ENCODE measurements at places on chromosomes 1 and 21.

GRCh38 chr1:228151180-228151925 is 1.6 kb downstream of the GJC2 start:
- DNase-seq, result no peak

DNA sequence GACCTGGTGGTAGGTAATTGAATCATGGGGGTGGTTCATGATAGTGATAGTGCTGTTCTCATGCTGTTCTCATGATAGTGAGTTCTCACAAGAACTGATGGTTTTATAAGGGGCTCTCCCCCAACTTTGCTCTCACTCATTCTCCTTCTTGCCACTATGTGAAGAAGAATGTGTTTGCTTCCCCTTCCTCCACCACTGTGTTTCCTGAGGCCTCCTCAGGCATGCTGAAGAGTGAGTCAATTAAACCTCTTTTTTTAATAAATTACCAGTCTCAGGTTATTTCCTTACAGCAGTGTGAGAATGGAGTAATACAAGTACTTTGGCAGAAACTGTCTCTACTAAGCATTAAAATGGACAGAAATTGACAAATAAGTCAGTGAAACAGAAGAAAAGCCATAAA is 21.6 kb downstream of the RAB3GAP2 start:
- DNase-seq, result no peak

DNA sequence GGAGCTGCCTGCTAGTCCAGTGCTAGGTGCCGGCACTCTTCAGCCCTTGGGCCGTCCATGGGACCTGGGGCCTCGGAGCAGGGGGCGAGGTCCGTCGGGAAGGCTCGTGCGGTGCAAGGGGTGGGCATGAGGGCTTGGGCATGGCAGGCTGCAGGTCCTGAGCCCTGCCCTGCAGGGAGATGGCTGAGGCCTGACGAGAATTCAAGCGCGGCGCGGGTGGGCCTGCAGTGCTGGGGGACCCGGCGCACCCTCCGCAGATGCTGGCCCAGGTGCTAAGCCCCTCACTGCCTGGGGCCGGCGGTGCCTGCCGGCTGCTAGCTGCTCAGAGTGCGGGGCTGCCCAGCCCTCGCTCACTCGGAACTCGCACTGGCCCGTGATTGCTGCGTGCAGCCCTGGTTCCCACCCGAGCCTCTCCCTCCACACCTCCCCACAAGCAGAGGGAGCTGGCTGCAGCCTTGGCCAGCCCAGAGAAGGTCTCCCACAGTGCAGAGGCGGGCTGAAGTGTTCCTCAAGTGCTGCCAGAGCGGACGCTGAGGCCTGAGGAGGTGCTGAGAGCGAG is 467.0 kb downstream of the AGBL4 start:
- no peak for DNase-seq

GRCh38 chr21:25956993-25957714 is 213.4 kb downstream of the APP start:
- no peak for DNase-seq

DNA sequence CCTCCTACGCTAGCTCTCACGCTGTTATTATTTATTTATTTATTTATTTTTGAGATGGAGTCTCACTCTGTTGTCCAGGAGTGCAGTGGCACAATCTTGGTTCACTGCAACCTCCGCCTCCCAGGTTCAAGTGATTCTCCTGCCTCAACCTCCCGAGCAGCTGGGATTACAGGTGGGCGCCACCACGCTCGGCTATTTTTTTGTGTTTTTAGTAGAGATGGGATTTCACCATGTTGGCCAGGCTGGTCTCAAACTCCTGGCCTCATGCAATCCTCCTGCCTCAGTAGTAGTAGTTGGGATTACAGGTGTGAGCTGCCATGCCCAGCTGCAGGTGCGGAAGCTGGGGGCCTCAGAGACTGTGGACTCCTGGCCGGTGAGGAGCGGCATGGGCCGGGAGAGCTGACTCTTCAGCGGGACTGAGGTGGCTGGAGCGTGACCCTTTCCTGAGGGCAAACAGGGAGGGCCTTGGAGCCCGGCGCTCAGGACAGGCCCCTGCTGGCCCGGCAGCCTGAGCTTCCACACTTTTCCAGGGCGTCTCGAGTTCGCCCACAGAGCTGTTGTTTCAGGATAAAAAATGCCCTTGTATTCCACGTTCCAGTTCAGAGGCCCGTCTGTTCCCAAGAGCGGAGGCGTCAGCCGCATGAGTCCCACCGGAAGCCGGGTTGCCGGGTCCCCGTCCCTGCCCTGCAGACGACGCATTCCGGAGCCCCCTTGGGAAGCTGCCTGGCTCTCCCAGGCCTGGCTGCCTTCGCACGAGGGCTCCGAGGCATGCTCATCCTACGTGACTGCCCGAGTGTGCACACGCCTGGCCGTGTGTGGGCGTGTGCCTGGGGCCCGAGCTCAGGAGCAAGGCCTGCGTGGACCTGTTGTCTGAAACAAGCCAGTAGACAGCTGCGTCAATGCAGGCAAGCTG is 126.2 kb downstream of the SIK1 start:
- no peak for DNase-seq

GRCh38 chr1:94247138-94248094 is 10.0 kb upstream of the ARHGAP29 start:
- peak; percentile 44 for DNase-seq

DNA sequence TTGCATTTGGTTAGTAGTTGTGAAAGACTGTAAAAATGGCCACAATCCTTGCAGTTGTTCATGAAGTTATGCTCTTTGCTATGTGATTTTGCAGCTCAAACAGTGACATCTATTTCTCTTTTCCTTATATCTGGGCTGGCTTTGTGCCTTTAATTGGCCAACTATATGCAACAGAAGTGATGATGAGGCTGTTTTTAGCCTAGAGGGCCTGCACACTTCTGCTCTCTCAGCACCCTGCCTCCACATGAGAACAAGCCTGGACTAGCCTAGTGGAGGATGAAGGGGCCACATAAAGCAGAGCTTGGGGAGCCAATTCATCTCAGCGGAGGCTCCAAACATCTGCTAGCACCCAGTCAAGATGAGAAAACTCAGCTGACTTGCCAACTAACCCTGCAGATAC is 339.8 kb downstream of the OMA1 start:
- DNase-seq, result no peak

- no peak for DNase-seq
These were observed 1.4 kb upstream of the PIK3R3 start for GRCh38 chr1:46133781-46134350.

DNA sequence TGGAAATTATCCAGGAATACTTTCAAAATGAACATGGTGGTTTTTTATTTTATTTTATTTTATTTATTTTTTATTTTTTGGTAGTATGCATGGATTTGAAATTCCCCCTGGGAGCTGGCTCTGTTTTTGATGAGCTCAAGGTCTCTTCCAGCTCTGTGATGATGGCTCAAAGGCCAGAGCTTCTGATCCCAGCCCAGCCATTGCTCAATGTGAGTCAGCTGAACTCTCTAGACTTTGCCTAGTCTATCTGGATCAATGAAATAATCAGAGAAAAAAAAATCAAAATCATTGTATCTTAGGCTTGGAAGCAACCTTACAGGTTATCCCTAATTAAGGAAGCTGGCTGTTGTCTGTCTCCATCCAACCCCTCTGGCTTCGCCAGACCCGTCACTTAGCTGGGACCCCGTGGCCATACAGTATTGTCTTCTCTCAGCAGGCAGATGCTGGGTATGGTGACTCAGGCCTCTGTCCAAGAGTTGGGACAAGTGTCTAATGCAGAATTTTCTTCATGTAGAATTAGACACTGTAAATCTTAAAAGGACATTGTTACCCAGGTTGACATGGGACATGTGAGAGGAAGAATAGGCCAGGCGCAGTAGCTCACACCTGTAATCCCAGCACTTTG is 90.2 kb upstream of the LPGAT1 start:
- no peak for DNase-seq

GRCh38 chr1:36303650-36304360 is 2.4 kb upstream of the SH3D21 start:
- no peak for DNase-seq

DNA sequence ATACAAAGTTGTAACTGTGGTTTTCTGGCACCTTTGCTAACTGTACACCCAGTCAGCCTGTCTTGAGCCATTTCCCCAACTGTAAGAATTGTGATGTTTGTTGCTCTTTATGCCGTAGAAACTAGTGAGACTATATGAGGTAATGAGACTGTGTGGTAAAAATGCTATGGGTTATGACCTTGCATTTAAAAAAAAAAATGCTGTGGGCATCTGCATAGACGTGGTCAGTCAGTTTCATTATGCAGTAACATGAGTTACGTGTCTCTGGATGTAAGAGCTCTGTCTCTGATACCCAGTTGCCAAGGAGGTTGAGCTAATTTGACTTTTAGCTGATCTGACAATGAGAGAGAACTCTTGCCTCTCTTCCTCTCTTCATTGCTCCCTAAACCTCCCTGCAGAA is 80.6 kb upstream of the LAMC2 start:
- no peak for DNase-seq

- DNase-seq, result no peak
These were observed 600 bp downstream of the ASTN1 start for GRCh38 chr1:177163844-177164379.

DNA sequence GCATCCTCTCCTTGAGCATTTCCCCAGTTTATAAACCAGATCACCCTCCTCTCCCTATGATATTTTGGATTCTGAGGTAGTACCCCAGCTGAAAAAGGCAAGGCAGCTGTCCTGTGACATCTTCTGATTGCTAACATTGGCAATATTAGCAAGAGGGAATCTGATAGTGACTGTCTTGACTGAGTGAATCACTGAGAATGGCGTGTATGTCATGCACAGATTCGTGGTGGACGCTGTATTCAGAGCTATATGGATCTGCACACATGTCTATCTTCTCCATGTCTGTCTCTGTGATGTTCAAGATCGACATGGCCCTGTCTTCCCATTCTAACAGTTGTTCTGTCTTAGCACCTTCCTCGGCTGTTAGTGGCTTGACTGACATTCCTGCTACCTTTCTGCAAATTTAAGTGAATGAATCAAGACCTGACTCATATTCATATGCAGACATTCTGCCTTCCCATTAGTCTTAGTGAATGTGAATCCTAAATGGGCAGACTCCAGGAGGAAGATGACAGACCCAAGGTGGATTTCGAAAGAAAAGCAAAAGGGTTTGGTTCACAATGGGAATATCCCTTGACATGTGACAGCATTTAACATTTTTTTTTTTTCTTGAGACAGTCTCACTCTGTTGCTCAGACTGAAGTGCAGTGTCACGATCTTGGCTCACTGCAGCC is 97.7 kb downstream of the PGBD5 start:
- no peak for DNase-seq

DNA sequence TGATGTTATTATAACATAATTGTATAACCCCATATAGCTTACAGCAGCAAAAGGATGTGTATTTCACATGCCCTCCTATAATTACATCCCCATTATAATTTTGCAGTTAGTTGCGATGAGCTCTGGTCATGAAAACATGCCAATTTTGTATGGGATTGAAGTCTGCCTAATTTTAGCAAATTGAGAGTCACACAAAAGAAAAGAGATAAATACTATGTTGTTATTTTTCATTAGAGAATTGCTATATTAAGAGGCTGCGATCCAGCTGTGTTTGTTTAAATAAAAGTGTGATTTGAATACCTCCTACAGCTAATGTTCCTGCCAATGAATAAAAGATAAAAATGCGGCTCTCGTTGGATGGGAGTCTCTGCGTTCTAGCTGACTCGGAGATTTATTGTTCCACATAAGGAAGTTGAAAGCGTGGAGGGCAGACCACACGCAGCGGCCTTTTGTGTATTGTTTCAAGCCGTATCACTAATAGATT is 461.0 kb upstream of the NFIA start:
- no peak for DNase-seq

DNA sequence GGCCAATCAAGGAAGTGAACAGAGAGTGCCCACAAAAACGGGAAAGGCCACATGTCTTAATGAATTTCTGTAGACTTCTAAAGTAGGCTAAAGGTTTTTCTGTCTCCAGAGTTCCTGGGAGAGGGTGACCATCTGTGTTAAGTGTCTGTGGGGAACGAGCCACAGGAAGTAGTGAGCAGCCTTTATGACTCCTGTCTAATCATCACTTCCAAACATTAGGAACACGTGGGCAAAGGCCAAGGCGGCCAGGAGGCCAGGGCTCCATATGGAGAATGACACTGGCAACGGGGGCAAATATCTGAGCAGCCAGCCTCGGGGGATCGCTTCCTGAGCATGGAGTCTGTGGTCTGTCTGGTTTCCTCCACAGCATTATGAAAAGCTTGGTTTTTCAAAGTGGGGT is 7.1 kb downstream of the FAM89A start:
- no peak for DNase-seq

DNA sequence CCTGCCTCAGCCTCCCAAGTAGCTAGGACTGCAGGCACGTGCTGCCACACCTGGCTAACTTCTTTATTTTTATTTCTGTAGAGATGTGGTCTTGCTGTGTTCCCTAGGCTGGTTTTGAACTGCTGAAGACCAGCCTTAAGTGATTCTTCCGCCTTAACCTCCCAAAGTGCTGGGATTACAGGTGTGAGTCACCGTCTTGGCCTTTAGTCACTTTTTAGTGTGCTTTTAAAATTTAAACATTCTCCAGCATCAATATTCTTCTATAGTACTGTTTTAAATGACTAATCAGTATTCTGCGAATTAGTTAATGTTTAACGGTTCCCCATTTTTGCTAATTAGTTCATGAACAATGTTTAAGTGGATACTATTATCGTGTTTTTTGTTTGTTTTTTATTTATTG is 60.6 kb downstream of the DYRK1A start:
- DNase-seq, result no peak

- no peak for DNase-seq
These were observed 123.4 kb upstream of the COL6A1 start for GRCh38 chr21:45858180-45858579.

DNA sequence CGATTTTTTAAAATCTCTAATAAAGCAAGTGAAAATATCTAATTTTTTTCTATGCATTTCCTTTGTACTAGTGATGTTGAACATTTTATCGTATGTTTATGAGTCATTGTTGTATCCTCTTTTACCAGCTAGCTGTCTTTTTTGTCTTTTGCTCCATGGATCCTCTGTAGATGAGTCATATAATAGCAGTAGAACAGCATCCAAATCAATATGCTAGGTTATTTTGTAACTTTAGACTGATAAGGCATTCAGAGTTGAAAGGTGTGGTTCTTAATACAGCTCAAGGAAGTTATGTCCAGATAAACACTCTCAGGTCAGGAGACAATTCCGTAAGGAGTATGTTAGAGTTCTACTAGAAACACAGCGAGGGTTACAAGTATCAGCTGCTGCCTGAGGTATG is 31.9 kb downstream of the MAP10 start:
- no peak for DNase-seq

- DNase-seq, result no peak
These were observed 56.0 kb downstream of the KANK4 start for GRCh38 chr1:62263006-62263813.

- DNase-seq, result no peak
These were observed 50.3 kb downstream of the ARHGEF16 start for GRCh38 chr1:3504822-3505153.

GRCh38 chr21:42973309-42973990 is 912 bp upstream of the PKNOX1 start:
- no peak for DNase-seq

GRCh38 chr1:16615253-16616252 is 2.2 kb upstream of the NBPF1 start:
- DNase-seq, result no peak

GRCh38 chr1:32361674-32362473 is 411 bp downstream of the FAM229A start:
- no peak for DNase-seq

GRCh38 chr1:42957229-42957879 is 1.3 kb downstream of the SLC2A1 start:
- DNase-seq, result no peak

GRCh38 chr1:15957221-15958095 is 18.4 kb downstream of the ZBTB17 start:
- no peak for DNase-seq

GRCh38 chr1:46724991-46725735 is 6.2 kb upstream of the EFCAB14 start:
- DNase-seq, result peak; percentile 53

- DNase-seq, result no peak
These were observed 459 bp downstream of the CAPZB start for GRCh38 chr1:19484798-19485361.
